ENCODE measurements at places on chromosomes 16 and 17. TPM values are rescaled to one million over a fixed set of nuclear protein-coding genes. Genes with fewer than 3 reads are reported as not detected.

Gene HBA2
- total RNA-seq, result not detected

Gene WDR81
- total RNA-seq, result 16.2 TPM

Gene DECR2
- 25.1 TPM for total RNA-seq

Gene OTOP2
- not detected for total RNA-seq

Gene ABCC3
- 16.0 TPM for total RNA-seq

Gene C1QTNF8
- not detected for total RNA-seq

DNA sequence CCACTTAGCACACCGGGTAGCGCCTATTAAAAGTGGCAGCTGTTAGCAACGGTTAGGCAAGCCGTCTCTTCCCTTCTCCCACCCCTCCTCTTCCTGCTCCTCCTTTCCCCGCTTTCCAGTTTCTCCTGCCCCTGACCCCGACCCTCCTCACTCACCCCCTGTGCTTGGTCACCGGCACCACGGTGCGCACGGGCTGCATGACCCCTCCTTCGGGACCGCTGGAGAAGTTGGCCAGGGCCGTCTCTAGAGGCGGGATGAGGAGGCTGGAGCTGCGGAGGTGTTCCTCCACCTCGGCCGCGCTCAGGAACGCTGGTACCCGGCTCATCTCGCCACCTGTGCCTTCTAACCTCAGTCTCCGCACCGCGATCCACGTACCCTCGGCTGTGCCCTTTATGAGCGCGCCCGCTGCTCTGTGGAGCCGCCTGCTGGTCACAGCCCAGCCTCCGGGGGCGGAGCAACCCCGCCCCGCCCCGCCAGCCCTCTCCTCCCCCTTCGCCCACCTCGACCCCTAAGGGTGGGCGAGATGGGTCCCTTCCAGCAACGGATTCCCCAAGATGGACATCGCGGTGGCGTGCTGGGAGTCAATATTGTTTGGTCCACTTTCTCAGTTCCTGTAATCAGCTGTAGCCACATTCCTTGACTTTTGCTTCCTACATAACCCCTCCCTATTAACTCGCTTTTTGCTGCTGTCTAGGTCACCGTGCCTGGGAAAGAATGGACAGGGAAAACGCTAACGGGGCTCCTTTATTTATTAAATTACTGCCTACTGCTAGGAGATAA, at the start of gene CRYM:
CRYM (minus strand) TSS at position 364 of the 780 bp plus-strand sequence; CDS start at position 325, 39 bp downstream.
- H3K4me1 ChIP-seq, result peaks cover 7% of the 10 kb centered on the region
- no peak within 1 kb of the TSS for H3K27ac ChIP-seq
- H3K27me3 ChIP-seq, result peaks cover 63% of the 10 kb centered on the region
- H3K36me3 ChIP-seq, result no peaks in the 10 kb centered on the region
- DNase-seq, result peak; percentile 88

GRCh38 chr17:603406-604114, 111.1 kb downstream of the VPS53 start:
- H3K27ac ChIP-seq, result no peak overlapping the region
- peaks cover 36% of the 10 kb centered on the region for H3K4me1 ChIP-seq
- H3K4me3 ChIP-seq, result no peak overlapping the region
- DNase-seq, result no peak
- peaks cover 18% of the 10 kb centered on the region for H3K36me3 ChIP-seq

DNA sequence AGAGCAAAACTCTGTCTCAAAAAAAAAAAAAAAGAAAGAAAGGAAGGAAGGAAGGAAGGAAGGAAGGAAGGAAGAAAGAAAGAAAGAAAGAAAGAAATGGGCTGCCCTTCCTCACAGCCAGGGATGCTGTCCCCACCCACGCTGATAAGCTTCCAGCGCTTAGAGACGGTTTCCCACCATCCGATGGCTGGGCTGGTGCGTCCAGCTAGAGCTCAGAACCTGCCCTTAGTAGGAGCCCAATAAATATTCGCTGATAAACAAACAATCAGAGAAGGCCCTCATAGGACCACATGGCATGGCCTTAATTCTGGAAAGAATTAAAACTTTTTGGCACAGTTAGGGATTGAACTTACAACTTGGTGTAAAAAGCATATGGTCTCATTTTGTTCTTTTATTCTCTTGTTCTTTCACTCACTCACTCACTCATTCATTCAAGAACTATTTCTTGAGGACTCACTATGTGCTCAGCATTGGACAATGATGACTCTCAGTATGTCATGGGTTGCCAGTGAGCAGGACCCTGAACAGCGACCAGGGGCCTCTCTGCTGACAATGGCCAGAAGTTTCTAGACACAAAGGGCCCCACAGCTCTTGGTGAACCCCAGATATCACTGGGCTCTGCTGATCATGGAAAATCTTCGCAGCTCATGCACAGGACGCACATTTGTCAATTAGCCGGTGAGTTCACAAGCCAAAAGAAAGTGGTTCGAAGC, 32.5 kb upstream of the TNRC6C start:
- no peak for DNase-seq
- peaks cover 4% of the 10 kb centered on the region for H3K4me1 ChIP-seq
- H3K27me3 ChIP-seq, result peaks cover 45% of the 10 kb centered on the region
- H3K4me3 ChIP-seq, result no peak overlapping the region
- H3K27ac ChIP-seq, result no peak overlapping the region

Gene TLCD3B
- total RNA-seq, result 0.44 TPM

Gene TBC1D3H
- total RNA-seq, result not detected

DNA sequence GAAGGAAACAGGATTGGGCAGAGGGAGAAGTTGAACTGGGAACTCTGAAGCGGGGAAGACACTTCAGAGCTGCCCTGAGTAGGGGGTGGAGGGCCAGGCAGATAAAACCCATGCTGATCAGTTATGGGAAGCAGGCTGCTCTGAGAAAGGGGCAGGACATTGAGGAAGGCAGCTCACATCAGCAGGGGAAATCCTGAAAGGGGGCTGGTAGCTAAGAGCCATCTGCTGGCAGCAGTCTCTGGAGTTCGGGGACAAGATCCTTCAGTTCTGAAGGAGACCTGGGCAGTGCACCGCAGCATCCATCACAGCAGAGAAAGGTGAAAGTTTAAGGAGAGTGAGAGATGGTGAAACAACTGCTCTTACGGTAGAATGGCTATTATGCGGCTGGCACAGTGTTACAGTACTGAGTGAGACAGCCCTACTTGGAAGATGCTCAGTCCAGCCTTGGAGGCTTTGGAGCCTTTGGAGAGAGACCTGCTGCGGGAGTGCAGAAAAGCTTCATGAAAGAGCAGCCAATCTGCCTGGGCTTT, 5.4 kb upstream of the KIF18B start:
- no peak overlapping the region for H3K27ac ChIP-seq
- DNase-seq, result peak; percentile 18
- no peaks in the 10 kb centered on the region for H3K36me3 ChIP-seq
- H3K27me3 ChIP-seq, result no peaks in the 10 kb centered on the region
- no peak overlapping the region for H3K4me3 ChIP-seq

- no peak overlapping the region for H3K4me3 ChIP-seq
- no peak for DNase-seq
- no peaks in the 10 kb centered on the region for H3K27me3 ChIP-seq
- H3K4me1 ChIP-seq, result peaks cover 68% of the 10 kb centered on the region
Observed at GRCh38 chr17:83101805-83102480, 22.5 kb downstream of the METRNL start.

GRCh38 chr16:11183035-11183812, 72.8 kb downstream of the SOCS1 start:
- H3K4me1 ChIP-seq, result peaks cover 3% of the 10 kb centered on the region
- H3K36me3 ChIP-seq, result peaks cover 11% of the 10 kb centered on the region
- H3K27me3 ChIP-seq, result no peaks in the 10 kb centered on the region
- H3K27ac ChIP-seq, result no peak overlapping the region
- no peak overlapping the region for H3K4me3 ChIP-seq

GRCh38 chr17:73170324-73170723, 5.5 kb downstream of the SSTR2 start:
- no peaks in the 10 kb centered on the region for H3K36me3 ChIP-seq
- peaks cover 18% of the 10 kb centered on the region for H3K27me3 ChIP-seq
- no peak for DNase-seq
- H3K4me1 ChIP-seq, result peaks cover 14% of the 10 kb centered on the region
- no peak overlapping the region for H3K4me3 ChIP-seq
- no peak overlapping the region for H3K27ac ChIP-seq

Gene MT1A
- total RNA-seq, result 1.1 TPM

Gene ZP2
- total RNA-seq, result not detected

Gene SLC16A11
- total RNA-seq, result 0.85 TPM

Gene CDH1
- total RNA-seq, result not detected

Gene SLC16A5
- total RNA-seq, result 2.1 TPM

Data from chondrocyte (in vitro differentiated cells).